ENCODE measurements at places on chromosomes 2 and 18.

DNA sequence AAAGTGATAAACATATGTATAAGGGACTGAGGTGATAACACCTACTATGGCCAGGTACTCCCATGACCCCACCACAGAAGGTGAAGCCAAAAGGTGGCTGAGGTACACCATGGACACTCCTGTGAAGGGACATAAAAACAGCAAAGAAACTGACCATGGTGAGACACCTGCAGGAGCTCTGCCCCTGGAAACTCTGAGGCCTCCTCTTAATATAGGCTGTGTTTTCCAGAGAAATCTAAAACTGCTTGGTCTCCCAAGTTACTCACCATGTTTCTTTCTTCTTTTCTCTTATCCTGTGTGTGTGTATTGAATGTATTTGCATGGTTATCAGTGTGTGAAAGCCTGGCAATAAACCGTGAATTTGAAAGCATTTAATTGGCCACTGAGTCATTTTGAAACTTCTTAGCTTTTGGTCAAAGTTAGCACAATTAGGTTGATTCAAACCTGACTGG, 739.3 kb upstream of the GCFC2 start:
- no peak for DNase-seq

DNA sequence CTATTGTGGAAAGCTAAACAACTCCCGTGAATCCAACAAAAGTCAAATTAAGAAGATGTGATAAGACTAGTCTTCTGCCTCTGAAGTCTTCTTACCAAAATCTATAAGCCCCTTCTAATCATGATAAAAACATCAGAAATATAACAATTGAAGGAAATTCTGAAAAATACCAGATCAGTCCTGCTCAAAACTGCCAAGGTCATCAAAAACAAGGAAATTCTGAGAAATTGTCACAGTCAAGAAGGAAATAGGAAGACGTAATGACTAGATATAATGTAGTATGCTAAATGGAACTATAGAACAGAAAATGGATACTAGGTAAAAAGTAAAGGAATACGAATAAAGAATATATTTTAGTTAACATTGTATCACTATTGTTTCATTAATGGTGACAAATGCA, 314.0 kb downstream of the TMX3 start:
- DNase-seq, result no peak

GRCh38 chr2:178070824-178071223, 1.8 kb downstream of the PDE11A start:
- DNase-seq, result no peak

- peak; percentile 41 for DNase-seq
These were observed 128.1 kb downstream of the BIRC6 start for GRCh38 chr2:32484937-32485336.

GRCh38 chr2:120482334-120482733, 136.4 kb downstream of the INHBB start:
- DNase-seq, result no peak

- no peak for DNase-seq
These were observed 810.9 kb downstream of the CPS1 start for GRCh38 chr2:211367293-211367692.

DNA sequence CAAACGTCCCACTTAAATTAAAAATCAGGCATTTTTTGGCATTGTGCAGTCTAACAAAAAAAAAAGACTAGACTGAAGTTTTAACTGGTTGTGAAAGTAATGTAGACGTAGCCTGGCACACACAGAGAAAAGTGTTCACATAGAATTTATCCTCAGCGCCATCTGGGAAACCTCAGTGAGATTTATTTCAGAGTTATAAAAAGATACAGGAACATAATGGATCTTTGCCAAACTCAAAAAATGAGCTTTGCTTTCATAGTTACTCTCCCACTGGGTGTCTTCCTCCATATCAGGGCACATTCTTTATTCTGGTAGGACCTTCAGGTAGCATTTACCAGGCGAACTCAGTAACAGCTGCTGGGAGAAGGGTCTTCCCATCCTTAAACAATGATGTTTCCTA, 532.4 kb upstream of the SALL3 start:
- no peak for DNase-seq
